Fibroblast of the aortic adventitia (primary cell): ENCODE measurements at places on chromosomes 1 and 21. TPM values are rescaled to one million over a fixed set of nuclear protein-coding genes. Genes with fewer than 3 reads are reported as not detected.

RUNX1 gene
- total RNA-seq = 28.0 and 63.5 TPM in 2 replicates

ACTL8 gene
- total RNA-seq = not detected in 2 replicates

SPATA21 gene
- total RNA-seq = not detected in 2 replicates

KCNA10 gene
- not detected in 2 replicates for total RNA-seq

RRP15 gene
- 10.0 and 20.4 TPM in 2 replicates for total RNA-seq

CCDC30 gene
- 1.4 and 5.8 TPM in 2 replicates for total RNA-seq

FAM72C gene
- total RNA-seq = 0.45 TPM in 1 of 2 replicates, not detected in the other

PPFIA4 gene
- total RNA-seq = 1.3 and 10.0 TPM in 2 replicates

SAMD13 gene
- 1.4 and 3.1 TPM in 2 replicates for total RNA-seq

CFAP126 gene
- total RNA-seq = not detected in 2 replicates

MCL1 gene
- total RNA-seq = 130 and 212 TPM in 2 replicates

SRRM1 gene
- 74.3 and 108 TPM in 2 replicates for total RNA-seq
